LHCN-M2 (cell line): ENCODE measurements at places on chromosomes 6 and 20. TPM values are rescaled to one million over a fixed set of nuclear protein-coding genes. Genes with fewer than 3 reads are reported as not detected.

FAM162B gene
- not detected in 2 replicates for total RNA-seq

SALL4 gene
- total RNA-seq = not detected in 2 replicates

CCN6 gene
- total RNA-seq = not detected in 2 replicates

CST4 gene
- total RNA-seq = not detected in 2 replicates

CAGE1 gene
- not detected in 2 replicates for total RNA-seq

TREM2 gene
- total RNA-seq = not detected in 2 replicates

EYS gene
- 0.26 and 0.98 TPM in 2 replicates for total RNA-seq

TDRD6 gene
- total RNA-seq = not detected in 2 replicates

GPR6 gene
- total RNA-seq = not detected in 2 replicates

MPIG6B gene
- not detected in 2 replicates for total RNA-seq

LST1 gene
- total RNA-seq = not detected in 2 replicates

OR2H1 gene
- total RNA-seq = not detected in 2 replicates

RHAG gene
- not detected in 2 replicates for total RNA-seq

DPPA5 gene
- not detected in 2 replicates for total RNA-seq

LY6G6F gene
- total RNA-seq = not detected in 2 replicates

AKAP7 gene
- 5.4 and 6.8 TPM in 2 replicates for total RNA-seq

SLC35B3 gene
- total RNA-seq = 19.6 and 20.7 TPM in 2 replicates

NOX3 gene
- not detected in 2 replicates for total RNA-seq

F13A1 gene
- total RNA-seq = 7.6 and 15.0 TPM in 2 replicates

TRDN gene
- total RNA-seq = not detected in 2 replicates

BMP5 gene
- total RNA-seq = under 0.01 TPM in 1 of 2 replicates, not detected in the other

MICA gene
- 23.5 and 27.8 TPM in 2 replicates for total RNA-seq

MAFB gene
- 0.06 TPM in 1 of 2 replicates, not detected in the other for total RNA-seq
